ENCODE measurements at places on chromosomes 11 and 22. TPM values are rescaled to one million over a fixed set of nuclear protein-coding genes. Genes with fewer than 3 reads are reported as not detected.
A peak's percentile ranks its signal among the peaks of the same experiment; 100 is the strongest.

DNA sequence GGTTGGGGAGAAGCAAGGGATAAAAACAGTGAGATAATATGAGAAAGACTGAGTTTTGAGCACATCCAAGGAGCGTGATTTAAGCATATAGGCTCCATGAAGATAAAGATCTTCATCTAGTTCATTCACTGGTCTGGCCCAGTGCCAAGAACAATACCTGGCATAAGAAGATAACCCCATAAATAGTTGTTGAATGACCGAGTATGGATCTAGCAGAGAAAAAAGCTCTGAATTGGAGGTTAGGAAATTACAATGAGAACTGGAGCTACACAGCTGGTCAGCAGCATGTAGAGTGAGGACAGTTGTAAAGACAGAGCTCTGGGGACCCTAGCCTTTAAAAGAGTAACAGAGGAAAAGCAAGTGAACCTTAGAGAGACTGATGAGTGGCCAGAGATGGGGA lies 33.0 kb upstream of the PAK1 start:
- no peak overlapping the region for H3K27ac ChIP-seq
- no peak for DNase-seq
- H3K4me3 ChIP-seq: no peak overlapping the region
- H3K4me1 ChIP-seq: no peaks in the 10 kb centered on the region
- H3K36me3 ChIP-seq: no peaks in the 10 kb centered on the region
- no peaks in the 10 kb centered on the region for H3K27me3 ChIP-seq

DNA sequence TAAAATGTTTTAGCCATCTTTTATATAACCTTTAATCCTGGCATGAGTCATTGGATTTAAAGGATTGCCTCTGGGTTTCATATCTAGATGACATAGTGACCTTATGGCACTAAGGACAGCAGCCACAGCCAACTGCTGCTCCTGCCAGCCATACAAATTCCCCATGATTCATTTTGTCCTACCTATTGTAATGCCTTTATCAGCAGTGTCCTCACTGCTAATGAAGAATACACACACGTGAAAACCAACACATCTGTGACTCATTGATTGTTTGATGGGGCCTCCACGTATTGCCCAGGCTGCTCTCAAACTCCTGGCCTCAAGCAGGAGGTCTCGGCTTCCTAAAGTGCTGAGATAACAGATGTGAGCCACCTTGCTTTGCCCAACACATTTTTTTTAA lies 1.8 kb downstream of the LDHAL6A start:
- no peak for DNase-seq
- no peaks in the 10 kb centered on the region for H3K4me1 ChIP-seq
- H3K27me3 ChIP-seq: no peaks in the 10 kb centered on the region
- no peak overlapping the region for H3K4me3 ChIP-seq
- no peak overlapping the region for H3K27ac ChIP-seq
- no peaks in the 10 kb centered on the region for H3K36me3 ChIP-seq

GRCh38 chr22:25621986-25622385 lies 57.5 kb downstream of the GRK3 start:
- no peak overlapping the region for H3K4me3 ChIP-seq
- no peaks in the 10 kb centered on the region for H3K27me3 ChIP-seq
- no peaks in the 10 kb centered on the region for H3K4me1 ChIP-seq
- no peak for DNase-seq

- H3K27ac ChIP-seq: no peak overlapping the region
- no peaks in the 10 kb centered on the region for H3K4me1 ChIP-seq
- no peak for DNase-seq
- H3K27me3 ChIP-seq: no peaks in the 10 kb centered on the region
These were observed 137.1 kb upstream of the NARS2 start for GRCh38 chr11:78711735-78712134.

- H3K27ac ChIP-seq: peak overlapping the region; percentile 12
- no peaks in the 10 kb centered on the region for H3K4me1 ChIP-seq
- no peak for DNase-seq
- peaks cover 9% of the 10 kb centered on the region for H3K36me3 ChIP-seq
These were observed 25.0 kb downstream of the SWAP70 start for GRCh38 chr11:9688716-9689511.

DNA sequence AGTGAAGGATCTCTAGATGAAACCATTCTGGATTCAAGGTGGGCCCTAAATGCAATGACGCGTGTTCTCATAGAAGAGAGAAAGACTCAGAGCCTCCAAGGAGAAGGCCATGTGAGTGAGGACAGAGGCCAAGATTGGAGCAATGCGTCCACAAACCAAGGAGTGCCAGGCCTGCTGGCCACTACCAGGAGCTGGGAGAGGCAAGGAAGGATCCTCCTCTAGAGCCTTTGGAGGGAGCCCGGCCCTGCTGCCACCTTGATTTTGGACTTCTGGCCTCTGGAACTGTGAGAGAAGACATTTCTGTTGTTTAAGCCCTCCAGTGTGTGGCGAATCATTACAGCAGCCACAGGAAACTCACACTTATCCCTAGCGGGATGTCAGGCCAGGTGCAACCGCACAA lies 52.7 kb upstream of the SHANK2 start:
- H3K36me3 ChIP-seq: no peaks in the 10 kb centered on the region
- H3K4me3 ChIP-seq: no peak overlapping the region
- no peak for DNase-seq
- H3K27me3 ChIP-seq: no peaks in the 10 kb centered on the region
- no peak overlapping the region for H3K27ac ChIP-seq
- no peaks in the 10 kb centered on the region for H3K4me1 ChIP-seq

ADAMTS8 gene
- total RNA-seq: 3.7 TPM

DNA sequence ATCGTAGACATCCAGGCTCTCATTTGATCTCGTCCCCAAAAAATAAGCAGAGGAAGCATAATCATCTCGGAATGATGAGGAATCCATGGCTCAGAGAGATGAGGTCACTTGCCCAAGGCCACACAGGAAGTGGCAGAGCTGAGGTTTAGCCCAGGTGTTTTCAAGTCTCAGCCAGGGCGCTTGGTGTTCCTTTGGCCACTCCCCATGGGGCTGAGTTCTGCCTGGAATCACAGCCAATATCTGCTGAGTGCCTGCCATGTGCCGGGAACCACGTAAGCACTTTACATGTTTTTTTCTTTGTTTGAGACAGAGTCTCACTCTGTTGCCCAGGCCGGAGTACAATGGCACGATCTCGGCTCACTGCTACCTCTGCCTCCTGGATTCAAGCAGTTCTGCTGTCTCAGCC lies 29.5 kb upstream of the MYH9 start:
- H3K4me3 ChIP-seq: no peak overlapping the region
- H3K27me3 ChIP-seq: no peaks in the 10 kb centered on the region
- no peaks in the 10 kb centered on the region for H3K36me3 ChIP-seq
- no peaks in the 10 kb centered on the region for H3K4me1 ChIP-seq

OR2AG2 gene
- total RNA-seq: 0.68 TPM

IGLL1 gene
- total RNA-seq: not detected

SMTN gene
- 35.8 TPM for total RNA-seq

RCOR2 gene
- 51.4 TPM for total RNA-seq

- DNase-seq: no peak
- no peak overlapping the region for H3K4me3 ChIP-seq
- H3K36me3 ChIP-seq: no peaks in the 10 kb centered on the region
- no peaks in the 10 kb centered on the region for H3K27me3 ChIP-seq
These were observed 134.6 kb upstream of the TRPC6 start for GRCh38 chr11:101718402-101718801.

DNA sequence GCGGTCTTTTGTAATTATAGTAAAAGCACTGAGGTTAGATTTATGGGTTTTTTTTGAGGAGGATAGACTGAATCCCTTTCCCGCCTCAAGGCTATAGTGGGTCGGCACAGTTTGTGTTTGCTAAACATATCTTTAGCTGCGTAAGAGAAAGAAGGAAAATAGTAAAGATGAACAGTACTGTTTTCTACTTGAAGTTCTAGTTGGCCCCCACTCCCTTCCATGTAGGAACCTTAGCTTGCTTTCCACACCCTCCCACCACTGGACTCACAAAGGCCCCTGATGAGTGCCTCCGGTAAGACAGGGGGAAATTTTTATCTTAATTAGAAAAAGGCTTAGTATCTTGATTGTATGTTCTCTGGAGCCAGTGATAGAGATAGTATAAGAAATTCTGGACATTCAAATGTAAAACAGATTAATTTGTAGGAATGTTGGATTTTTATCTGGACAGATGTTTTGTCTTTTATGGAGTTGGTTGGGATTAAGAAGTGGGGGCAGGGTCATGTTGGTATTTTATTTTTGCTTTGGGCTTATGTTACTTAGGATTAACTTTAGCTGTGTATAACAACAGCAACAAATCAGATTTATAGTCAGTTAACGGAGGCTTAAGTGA lies 49.4 kb downstream of the PTPRJ start:
- no peak for DNase-seq
- H3K36me3 ChIP-seq: no peaks in the 10 kb centered on the region
- H3K27me3 ChIP-seq: no peaks in the 10 kb centered on the region
- H3K4me3 ChIP-seq: no peak overlapping the region

GLYATL1 gene
- total RNA-seq: 6.3 TPM

GRCh38 chr22:46290121-46290842 lies 6.4 kb upstream of the GTSE1 start:
- H3K36me3 ChIP-seq: peaks cover 11% of the 10 kb centered on the region
- no peaks in the 10 kb centered on the region for H3K27me3 ChIP-seq
- no peak overlapping the region for H3K27ac ChIP-seq
- DNase-seq: no peak

DNA sequence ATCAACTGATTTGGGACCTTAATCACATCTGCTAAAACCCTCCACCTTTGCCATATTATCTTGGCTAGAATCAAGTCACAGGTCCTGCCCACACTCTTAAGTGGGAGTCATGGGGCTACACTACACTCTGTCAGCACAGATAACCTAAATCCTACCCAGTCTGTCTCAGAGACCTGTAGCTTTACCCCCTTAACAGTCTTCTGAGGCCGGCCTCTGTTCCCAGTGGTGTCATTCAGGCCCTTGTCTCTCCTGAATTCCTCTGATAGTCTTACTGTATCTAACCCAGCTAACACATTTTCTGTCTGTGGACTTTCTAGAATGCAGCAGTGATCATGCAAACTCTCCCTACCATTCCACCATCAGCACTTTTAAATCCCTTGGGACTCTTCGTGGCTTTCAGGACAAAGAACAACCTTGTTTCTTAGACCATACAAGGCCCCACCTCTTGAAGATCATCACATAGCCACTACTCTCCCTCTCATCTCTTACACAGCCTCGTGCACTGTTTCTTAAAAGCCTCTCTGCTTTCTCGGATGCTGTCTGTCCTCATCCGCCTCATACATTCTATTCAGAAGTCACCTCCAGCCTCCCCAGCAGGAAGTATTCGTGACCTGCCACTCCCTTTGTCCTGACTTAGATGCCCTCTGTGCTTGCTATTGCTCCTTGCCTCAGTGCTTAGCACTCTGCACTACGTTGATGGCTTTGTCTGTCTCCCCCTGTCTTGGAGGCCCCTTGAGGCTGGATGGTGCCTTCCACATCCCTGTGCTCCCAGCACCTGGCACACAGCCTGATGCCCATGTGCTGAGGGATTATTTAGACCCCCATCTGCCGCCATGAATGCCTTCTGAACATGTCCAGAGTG lies 57.9 kb downstream of the PANX1 start:
- no peaks in the 10 kb centered on the region for H3K27me3 ChIP-seq
- H3K27ac ChIP-seq: no peak overlapping the region
- DNase-seq: no peak
- no peak overlapping the region for H3K4me3 ChIP-seq
- H3K36me3 ChIP-seq: peaks cover 23% of the 10 kb centered on the region
- no peaks in the 10 kb centered on the region for H3K4me1 ChIP-seq

DNA sequence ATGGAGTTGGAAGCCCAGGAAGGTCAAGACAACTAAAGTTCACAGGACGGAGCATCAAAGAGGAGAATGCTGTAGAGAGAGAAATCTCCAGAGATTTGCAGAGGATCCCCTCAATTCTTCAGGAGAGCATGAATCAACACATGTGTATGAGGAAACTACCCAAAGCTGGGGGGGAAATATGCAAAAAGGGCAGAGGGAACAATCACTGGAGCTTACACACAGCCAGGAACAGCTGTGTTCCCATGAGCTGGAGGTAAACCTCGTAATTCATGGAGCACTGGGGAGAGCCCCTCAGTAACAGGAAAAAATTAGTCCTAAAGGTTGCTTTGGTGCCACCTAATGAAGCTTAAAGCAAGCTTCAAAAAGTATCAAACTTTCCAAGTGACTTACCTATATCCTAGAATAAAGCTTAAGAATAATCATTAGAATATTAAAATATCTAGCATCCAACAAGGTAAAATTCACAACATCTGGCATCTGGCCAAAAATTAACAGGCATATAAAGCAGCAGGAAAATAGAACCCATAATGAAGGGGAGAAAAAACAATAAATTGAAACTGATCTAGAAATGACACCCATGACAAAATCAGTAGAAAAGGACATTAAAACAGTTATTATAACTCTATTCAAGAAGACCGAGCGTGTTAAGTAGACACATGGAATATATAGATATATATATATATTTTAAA lies 134.2 kb downstream of the STK33 start:
- no peaks in the 10 kb centered on the region for H3K27me3 ChIP-seq
- DNase-seq: no peak
- H3K27ac ChIP-seq: no peak overlapping the region
- H3K36me3 ChIP-seq: no peaks in the 10 kb centered on the region
- H3K4me1 ChIP-seq: no peaks in the 10 kb centered on the region

DNA sequence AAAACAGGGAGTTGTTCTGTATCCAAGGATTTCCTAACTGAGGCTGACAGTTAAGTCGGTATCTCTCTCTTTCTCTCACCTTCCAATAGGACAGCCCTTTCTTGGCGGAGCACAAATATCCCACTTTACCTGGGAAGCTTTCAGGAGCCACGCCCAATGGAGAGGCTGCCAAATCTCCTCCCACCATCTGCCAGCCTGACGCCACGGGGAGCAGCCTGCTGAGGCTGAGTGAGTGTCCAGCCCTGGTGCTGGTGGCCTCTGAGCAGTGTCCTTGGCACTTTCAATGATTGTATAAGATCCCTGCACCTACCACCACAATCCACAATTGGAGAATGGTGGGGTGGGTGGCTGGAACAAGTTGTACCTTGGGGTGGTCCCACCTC lies 33.7 kb downstream of the CYB5R2 start:
- DNase-seq: peak; percentile 59
- peaks cover 100% of the 10 kb centered on the region for H3K36me3 ChIP-seq
- no peaks in the 10 kb centered on the region for H3K4me1 ChIP-seq
- no peaks in the 10 kb centered on the region for H3K27me3 ChIP-seq
- H3K27ac ChIP-seq: no peak overlapping the region

HPX gene
- total RNA-seq: 3.9 TPM

DNA sequence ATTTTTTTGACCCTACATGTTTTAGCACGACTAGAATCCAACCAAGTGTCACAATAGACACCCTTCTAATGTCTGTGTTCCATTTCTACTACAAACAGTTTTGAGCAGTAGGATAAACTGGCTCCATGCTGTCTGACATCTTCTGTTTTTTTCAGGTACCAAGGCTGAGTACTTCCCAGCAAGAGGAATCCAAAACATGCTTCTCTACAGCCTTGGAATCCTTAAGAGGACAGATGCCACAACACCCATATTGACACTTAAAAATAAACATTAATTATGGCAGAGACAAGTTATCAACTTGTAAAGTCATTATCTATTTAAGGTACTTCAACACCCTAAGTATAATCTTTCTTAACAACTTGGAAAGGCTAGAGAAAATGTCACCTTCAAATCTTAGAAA lies 54.2 kb downstream of the LGR4 start:
- DNase-seq: no peak
- H3K27me3 ChIP-seq: no peaks in the 10 kb centered on the region
- no peaks in the 10 kb centered on the region for H3K4me1 ChIP-seq
- H3K4me3 ChIP-seq: no peak overlapping the region

OR51B5 gene
- total RNA-seq: 0.78 TPM

RIBC2 gene
- 15.2 TPM for total RNA-seq

- H3K4me3 ChIP-seq: no peak overlapping the region
- H3K4me1 ChIP-seq: peaks cover 5% of the 10 kb centered on the region
- H3K27ac ChIP-seq: no peak overlapping the region
- DNase-seq: no peak
- H3K27me3 ChIP-seq: peaks cover 65% of the 10 kb centered on the region
These were observed 2.7 kb upstream of the RAG1 start for GRCh38 chr11:36565031-36565610.
